ENCODE measurements at places on chromosomes 3 and 15.

- peak; percentile 88 for DNase-seq
Measured at GRCh38 chr15:96340598-96341512, 10.4 kb downstream of the NR2F2 start.

GRCh38 chr3:46699676-46700523, 1.3 kb upstream of the TMIE start:
- DNase-seq = no peak

GRCh38 chr15:69154684-69155083, 5.8 kb upstream of the GLCE start:
- DNase-seq = no peak

GRCh38 chr3:197749315-197749600, 425 bp upstream of the FYTTD1 start:
- peak; percentile 84 for DNase-seq

DNA sequence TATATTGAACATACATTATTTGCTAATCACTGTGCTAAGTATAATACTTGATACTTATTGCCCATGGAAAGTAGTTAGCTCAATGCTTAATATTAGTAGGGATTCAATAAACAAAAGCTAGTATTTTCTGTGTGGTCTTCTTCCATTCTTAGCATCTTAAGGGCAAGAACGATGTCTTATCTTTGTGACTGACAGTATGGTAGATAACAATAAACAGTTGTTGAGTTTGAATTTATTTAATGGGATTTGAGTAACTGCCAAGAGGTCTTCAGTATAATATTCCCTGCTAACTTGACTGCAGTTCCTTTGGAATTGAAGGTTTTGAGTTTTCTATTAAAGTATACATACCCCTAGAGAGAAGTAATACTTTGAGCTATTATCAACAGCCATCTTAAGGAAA, 70.1 kb downstream of the ZNF609 start:
- no peak for DNase-seq

- DNase-seq = no peak
Measured at GRCh38 chr15:78171864-78172472, 22.8 kb downstream of the IDH3A start.

GRCh38 chr15:51869060-51869421, 39.6 kb downstream of the TMOD3 start:
- no peak for DNase-seq

- DNase-seq = peak; percentile 86
Measured at GRCh38 chr3:134406331-134407238, 32.3 kb upstream of the AMOTL2 start.

DNA sequence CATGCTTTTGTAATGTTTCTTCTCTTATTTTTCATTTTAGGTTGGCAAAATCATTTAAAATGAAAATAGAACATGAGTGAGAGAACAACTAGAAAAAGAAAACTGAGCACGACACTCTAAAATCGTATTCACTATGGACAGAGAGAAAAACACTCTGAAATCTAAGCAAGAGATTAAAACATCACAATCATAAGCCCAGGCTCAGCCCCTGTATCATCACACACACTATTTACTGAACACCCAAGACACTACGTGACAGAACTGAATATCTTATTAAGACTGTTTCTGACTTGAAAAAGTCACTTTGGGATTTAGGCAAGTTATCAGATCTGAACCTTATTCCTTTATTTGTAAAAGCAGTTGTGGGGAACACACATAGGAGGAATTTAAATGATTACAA, 82.6 kb upstream of the PLXND1 start:
- DNase-seq = no peak

DNA sequence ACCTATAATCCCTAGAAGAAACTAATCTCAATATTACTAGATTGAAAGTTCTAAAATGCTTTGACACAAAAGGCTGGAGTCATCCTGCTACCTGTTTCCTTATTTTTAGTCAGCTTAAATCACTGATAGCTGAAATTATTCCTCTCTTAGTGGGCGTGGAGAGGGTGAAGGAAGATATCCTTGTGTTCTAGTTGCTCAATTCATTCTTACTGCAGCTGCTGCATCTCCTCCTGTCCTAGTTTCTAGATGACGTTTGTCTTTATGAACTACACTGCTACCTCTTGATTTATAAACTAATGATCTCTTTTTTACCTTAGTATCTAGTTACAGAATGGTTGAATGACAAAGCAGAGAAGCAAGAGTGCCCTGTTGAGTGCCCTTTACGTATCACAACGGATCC, 50.7 kb downstream of the SETD5 start:
- no peak for DNase-seq

- no peak for DNase-seq
Measured at GRCh38 chr3:162601101-162601670, 1104.6 kb downstream of the OTOL1 start.

DNA sequence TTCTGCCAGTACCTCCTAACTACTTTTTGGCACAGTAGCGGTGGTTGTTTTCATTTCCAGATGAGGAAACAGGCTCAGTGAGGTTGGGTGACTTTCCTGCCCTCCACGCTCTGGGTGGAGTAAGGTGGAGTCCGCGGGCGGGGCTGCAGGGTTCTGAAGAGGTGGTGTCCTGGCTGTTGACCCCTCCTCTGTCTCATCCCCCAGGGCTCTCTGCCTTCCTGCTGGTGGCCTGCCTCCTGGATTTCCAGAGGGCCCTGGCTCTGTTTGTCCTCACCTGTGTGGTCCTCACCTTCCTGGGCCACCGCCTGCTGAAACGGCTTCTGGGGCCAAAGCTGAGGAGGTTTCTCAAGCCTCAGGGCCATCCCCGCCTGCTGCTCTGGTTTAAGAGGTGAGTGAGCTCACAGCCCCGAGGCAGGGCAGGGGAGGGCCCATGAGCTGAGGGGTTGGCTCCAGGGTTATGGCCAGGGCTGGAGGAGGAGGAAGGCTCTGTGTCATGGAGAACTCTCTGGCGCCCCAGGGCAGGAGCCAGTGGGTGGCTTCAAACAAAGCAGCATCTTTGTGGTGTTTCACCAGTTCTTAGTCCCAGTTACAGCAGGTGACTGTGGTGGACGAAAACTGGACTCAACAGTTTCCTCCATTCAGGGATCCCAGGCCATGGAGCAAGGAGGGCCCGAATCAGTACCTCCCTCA, 10.4 kb downstream of the SLC28A1 start:
- no peak for DNase-seq

DNA sequence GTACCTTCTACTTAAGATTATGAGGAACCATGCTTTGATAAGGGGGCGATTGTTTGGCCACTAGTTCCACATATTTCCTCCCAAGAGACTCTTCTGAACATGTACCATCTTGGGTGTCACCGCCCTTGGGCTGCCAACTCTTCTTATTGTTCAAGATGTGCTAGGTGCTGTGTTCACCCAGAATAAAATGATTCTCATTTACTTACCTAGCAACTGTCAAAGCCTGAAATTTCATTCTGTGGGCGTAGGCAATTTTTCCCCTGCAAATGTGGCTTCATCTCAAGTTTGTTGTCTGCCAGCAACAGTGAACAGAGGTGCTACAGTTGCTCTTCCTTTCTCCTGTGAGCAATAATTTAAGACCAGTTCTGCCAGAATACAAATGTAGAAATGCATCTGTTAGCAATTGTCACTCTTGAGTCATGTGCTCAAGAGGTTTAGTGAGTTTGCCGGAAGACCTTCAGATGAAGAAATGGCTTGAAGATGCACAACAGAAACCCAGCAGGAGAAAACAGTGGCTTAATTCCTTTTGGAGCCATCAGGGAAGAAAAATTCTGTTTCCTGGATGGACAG, 41.3 kb upstream of the RARB start:
- no peak for DNase-seq

DNA sequence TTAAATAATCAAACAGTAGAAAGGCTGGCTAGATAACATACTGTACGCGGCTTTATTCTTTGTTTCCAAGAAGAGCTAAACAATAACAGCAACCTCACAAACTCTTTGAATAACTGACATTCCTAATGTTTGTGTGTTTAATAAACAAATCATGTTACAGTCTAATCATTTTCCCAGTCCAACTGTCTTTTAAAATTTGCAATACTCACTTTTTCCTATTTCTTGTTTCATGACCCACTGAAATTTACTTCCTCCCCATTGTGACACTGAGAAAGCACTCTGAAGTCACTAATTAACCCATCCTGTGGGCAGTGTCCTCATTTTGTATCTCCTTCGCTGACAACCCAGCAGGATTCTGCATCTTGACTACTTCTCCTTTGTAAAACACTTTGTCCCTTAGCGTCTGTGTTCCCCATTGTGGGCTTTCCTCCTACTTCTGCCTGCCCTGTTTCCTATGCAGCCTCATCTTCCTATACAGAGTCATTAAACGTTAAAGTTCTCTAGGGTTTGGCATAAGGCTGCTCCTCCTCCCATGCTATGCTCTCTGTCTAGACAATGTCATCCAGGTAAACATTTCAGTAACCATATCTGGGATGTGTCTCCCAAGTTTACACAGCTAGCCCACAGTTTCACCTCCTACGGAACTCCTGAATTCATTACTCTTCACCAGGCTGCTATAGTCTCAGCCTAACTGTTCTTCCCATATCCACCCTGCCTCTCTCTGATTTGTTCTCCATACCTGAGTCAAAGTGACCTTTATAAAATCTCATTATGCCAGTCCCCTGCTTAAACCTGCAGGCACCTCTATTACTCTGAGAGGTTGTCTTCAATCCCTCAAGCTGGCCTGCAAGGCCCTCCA, 148.9 kb downstream of the GREM1 start:
- DNase-seq = no peak

GRCh38 chr3:707041-707440, 385.8 kb upstream of the CNTN6 start:
- DNase-seq = no peak

DNA sequence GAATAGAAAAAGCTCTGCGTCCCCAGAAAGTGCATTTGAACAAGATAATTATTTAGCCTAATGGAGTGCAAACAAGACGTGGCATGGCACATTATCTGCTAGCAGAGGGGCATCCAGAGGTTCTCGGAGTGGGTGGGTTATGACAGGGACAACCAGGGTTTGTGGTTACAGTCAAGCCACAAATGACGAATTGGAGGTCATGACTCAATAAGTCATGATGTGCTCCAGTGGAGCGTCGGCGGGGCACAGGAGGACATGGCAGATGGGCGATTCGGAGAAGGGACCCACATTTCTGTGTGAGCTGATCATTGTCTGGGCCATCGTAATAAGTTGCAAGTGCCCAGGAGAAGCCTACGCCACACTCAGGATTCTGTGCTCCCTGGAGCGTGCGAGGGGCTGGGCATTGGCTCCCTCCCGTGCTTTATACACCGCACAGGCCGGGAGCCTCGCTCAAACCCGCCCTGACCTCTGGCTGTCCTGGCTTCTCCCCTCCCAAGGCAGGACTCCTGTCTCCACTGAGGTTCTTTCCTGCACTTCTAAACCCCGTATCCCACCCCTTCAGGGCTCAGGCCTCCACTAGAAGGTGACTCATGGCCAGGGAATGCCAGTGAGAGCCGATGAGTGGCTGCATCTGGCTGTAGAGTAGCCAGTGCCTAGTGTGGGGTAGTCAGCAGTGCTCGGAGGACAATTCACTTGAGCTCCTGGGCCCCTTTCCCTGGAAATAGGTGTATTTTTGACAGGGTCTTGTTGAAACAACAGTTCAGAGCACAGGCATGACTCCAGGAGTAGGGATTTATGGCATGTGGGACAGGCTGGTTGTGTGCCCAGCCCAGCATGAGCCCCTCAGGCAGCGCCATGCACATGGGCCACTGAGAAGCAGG, 67.4 kb downstream of the GRIP2 start:
- no peak for DNase-seq

DNA sequence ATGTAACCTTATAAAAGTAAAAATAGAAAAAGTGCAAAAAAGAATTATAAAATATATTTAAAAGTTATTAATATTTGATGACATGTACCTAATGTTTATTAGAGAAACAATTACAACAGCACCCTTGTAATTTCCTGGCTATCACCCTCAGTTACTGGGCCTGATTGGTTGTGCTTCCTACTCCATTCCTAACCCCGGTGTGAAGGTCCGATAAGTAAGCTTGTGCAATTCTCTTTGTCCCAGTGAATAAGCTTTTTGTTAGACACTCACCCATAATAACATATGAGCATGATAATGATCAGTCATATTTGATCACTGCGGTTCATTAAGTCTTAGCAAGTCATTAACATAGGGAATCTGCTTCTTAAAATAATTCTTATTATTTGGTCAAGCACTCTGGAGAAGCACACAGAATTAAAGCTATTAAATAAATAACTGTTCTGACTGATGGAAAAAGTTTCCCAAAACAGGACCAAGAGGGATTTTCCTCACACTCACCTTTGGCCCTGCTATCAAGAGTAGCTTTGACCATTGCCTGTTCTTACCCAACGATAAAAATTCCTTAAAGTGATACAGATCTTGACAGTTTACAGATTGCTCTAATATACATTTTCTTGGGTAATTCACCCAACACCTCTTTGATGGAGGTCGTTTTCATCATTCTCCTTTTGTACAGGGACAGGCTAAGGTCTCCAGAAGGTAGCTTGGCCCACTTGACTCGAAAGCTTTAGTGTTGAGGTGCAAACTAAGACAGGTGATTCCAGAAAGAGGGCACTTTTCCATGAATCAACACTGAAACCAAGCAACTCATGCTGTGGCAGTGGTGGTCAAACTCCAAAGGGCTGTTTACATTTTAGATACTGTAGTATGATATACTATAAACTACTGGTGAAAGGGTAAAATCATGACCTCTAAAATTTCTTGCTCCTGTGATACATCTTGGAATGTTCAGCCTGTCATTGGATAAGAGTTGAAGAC, 543.0 kb upstream of the KCNMB2 start:
- DNase-seq = no peak

GRCh38 chr3:150703299-150703755, 393 bp downstream of the ERICH6 start:
- peak; percentile 55 for DNase-seq

GRCh38 chr3:24156466-24156865, 211.4 kb downstream of the NR1D2 start:
- DNase-seq = no peak

GRCh38 chr3:186986406-186986805, 56.1 kb downstream of the ST6GAL1 start:
- no peak for DNase-seq

GRCh38 chr15:95715906-95716656, 614.4 kb upstream of the NR2F2 start:
- peak; percentile 1 for DNase-seq

DNA sequence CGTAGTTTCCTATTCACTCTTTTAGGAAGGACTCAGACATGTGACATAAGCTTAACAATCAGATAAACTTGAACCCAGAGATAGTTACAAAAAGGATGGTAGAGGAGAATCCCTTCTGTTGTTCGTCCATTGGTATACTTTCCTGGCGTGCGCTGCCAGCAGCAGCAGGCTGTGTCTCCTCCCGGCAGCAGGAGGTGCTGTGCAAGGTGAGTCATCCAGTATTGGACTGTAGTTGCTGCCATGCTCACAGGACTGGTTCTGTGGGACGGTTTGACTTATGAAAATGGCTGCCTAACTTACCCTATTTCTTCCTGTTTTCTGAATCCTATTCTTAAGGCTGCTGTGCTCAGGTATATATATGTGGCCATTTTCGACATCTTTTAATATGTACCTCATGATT, 253.4 kb upstream of the LRRC3B start:
- DNase-seq = peak; percentile 15

GRCh38 chr15:98537516-98538060, 110.8 kb upstream of the IGF1R start:
- no peak for DNase-seq

Data from H7 (cell line).